ENCODE measurements at places on chromosomes 5 and 9.
A peak's percentile ranks its signal among the peaks of the same experiment; 100 is the strongest.

GRCh38 chr5:150073677-150074076 is 12.7 kb downstream of the CSF1R start:
- no peak for DNase-seq

- no peak for DNase-seq
Observed at GRCh38 chr9:111810908-111811307, 16.2 kb upstream of the SHOC1 start.

- DNase-seq = no peak
Observed at GRCh38 chr5:174312270-174312617, 266.7 kb downstream of the NSG2 start.

GRCh38 chr5:91142386-91142785 is 240.7 kb downstream of the ARRDC3 start:
- no peak for DNase-seq

DNA sequence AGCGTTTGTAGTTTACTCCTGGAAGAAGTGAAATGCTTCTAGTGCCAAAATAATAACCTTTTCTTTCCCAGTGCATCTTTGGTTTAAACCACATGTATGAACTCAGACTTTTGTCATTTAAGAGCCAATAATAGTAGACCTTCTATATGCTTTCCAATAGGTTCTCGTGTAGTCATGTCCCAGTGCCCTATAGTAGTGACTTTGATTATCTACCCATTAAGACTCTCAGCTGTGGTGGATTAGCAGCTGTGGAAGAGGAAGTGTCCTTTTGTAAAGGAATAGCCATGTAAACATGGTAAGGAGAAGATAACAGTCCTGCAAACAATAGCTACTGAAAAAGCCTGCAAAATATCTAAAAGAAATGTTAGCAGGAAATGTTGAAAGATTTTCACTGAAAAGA is 765.3 kb downstream of the MTRR start:
- DNase-seq = no peak

- no peak for DNase-seq
Observed at GRCh38 chr5:43561356-43561755, 4.5 kb upstream of the PAIP1 start.

DNA sequence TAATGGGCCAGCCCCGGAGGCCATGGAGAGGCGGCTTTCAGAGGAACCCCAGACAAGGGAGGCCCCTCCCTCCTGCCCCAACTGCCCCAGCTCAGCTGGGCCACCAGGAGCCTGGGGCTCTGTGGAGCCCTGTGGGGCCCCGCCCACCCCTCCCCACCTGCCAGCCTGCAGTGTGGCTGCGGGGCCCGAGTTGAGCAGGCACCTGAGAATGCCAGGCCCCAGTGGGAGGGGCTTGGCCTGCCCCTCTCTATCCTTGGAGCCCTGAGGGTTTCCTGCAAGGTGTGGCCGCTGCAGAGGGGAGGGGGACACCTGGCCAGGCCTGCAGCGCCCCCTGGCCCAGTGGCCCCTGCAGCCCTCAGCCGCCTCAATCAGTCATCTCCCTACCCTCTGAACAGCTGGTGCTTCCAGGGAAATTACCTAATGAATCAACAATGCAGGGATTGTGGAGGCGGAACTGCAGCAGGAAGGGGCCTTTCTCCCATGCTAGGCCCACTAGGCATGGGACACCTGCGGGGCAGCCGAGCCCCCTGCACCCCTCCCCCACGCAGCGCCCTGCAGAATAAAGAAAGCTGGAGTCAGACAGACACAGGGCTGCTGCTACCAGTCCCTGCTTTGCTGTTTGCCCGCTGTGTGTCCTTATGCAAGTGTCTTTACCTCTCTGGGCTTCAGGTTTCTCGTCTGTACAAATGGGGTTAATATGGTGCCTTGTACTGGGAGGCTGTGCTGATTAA is 48.0 kb downstream of the LMX1B start:
- peak; percentile 53 for DNase-seq

- no peak for DNase-seq
Observed at GRCh38 chr5:370959-371810, 49.7 kb downstream of the AHRR start.

DNA sequence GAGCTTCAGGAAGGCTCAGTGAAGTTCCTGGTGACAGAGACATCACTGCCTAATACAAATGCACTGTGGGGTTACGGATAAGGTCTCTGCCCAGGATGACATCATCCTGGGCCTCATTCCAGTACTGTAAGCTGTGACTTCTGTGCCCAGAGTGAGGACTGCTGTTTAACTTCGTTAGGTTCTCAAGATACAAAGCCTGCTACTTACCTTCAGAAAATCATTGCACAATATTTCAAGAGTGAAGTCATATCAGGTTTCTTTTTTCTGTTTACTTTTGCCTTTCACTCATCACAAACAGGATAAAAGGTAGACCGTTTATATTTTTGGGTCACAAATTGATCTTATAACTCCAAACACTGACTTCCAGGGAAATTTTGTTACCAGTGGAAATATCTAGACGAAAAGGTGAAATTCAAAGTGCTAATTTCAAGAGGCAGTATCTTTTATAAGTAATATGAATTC is 241.2 kb downstream of the PIK3R1 start:
- DNase-seq = peak; percentile 56

DNA sequence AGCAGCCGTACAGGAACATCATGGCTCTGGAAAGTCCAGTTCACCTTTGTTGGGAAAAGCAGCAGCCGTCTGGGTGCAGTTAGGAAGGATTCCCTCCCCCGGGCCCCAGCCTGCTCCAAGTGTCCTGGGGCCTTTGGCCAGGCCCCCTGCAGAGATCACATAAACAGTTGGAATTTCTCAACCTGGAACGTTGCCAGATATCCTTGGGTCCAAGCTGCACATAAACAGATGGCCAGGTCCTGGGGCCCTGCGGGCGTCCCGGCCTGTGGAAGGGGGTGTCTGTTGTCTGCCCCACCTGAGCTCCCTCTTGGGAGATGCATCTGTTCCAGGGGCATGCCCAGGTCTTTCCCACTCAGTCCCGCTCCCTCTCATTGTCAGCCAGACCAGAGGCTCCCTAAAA is 92.7 kb downstream of the COL5A1 start:
- peak; percentile 52 for DNase-seq

- no peak for DNase-seq
Observed at GRCh38 chr9:21155501-21155900, 11.0 kb downstream of the IFNA21 start.

GRCh38 chr9:115524453-115525059 is 406.6 kb upstream of the TNC start:
- DNase-seq = peak; percentile 82

GRCh38 chr9:33227741-33228140 is 12.2 kb upstream of the SPINK4 start:
- DNase-seq = no peak

- DNase-seq = no peak
Observed at GRCh38 chr9:118336250-118336942, 632.2 kb downstream of the TLR4 start.

- DNase-seq = no peak
Observed at GRCh38 chr9:136185066-136185465, 19.9 kb downstream of the LHX3 start.

- peak; percentile 37 for DNase-seq
Observed at GRCh38 chr9:130243015-130243881, 22.3 kb upstream of the HMCN2 start.

DNA sequence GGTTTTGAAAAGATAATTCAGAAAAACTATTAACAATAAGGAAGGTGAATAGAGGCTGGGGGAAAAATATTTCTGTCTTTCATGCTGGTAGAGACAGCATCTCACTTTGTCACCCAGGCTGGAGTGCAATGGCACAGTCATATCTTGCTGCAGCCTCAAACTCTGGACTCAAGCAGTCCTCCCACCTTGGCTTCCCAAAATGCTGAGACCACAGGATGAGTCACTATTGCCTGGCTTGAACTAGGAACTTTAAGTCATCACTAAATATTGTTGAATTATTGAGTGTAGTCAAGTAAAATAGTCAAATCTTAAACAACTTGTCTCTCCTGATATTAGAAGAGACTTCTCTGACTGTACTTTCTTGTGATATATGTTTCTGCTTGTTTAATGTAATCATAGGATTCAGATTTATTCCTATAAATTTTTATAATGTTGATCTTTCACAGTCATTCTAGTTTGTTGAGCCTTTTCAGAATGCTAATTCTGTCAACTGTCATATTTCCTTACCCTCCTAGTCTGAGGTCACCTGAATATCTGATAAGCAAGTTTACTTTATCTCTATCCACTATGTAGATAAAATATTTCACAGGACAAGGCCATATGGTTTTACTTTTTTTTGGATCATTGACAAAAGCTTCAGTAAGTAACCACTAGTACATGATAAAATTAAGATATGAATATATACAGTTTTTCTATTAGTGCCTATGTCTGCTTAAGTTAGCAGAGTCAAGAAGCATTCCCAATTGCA is 1696.5 kb downstream of the MAT2B start:
- peak; percentile 9 for DNase-seq

DNA sequence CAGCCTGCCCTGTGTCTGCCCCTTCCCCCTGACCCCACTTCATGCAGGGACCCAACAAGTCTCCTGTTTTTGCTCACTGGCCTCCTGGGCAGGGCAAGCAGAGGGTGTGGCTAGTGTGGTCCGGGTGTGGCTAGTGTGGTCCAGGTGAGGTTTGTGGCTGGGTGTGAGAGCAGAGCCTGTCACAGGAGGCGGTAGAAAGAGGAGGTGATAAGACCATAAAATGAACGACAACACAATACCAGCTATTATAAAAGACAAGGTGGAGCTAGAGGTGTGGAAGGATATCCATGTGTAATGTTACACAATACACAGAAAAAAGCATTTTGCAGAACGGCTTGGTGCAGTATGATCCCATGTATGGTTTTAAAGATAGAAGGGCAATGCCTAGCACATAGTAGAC is 23.3 kb downstream of the SPRY4 start:
- no peak for DNase-seq

DNA sequence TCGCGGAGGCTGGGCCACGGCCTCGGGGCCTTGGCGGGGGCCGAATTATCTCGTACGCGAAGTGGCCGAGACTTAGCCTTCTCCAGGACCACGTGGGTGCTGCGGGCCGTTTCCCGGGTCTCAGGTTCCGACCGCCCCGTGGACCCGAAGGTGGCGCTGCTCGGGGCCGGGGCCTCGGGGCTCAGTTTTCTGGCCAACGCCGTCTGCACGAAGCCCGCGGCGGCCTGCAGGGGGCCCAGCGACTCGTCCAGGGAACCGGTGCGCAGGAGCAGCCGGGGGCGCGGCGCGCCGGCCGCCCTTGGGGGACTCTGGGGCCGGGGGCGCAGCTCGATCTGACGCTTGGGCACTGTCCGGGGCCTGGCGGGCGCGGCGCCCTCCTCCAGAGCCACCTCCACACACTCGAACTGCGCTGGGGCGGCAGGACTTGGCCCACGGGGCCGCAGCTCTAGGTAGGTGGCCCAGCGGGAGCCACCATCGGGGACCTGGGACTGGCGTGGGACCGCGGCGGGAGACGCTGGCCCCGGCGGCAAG is 716 bp downstream of the PROB1 start:
- no peak for DNase-seq

GRCh38 chr5:73958037-73958436 is 332.0 kb downstream of the ARHGEF28 start:
- DNase-seq = no peak

- no peak for DNase-seq
Observed at GRCh38 chr9:93087971-93088655, 7.9 kb upstream of the CARD19 start.

Measured in muscle of back (tissue), 13 donors.